Vein endothelial cell (primary cell): ENCODE measurements at places on chromosomes 7 and 10. TPM values are rescaled to one million over a fixed set of nuclear protein-coding genes. Genes with fewer than 3 reads are reported as not detected.

The SFTPA1 gene
- not detected in 2 replicates for total RNA-seq

The PRLHR gene
- not detected in 2 replicates for total RNA-seq

The PPP1R9A gene
- 9.5 and 10.4 TPM in 2 replicates for total RNA-seq

The URGCP gene
- 21.9 TPM in 2 replicates for total RNA-seq

The AEBP1 gene
- 8.9 and 27.4 TPM in 2 replicates for total RNA-seq

The GBX1 gene
- total RNA-seq, result under 0.01 TPM in 1 of 2 replicates, not detected in the other
